ENCODE measurements at places on chromosomes 4 and X. TPM values are rescaled to one million over a fixed set of nuclear protein-coding genes. Genes with fewer than 3 reads are reported as not detected.

GRCh38 chr4:150010525-150011126, 67.6 kb upstream of the DCLK2 start:
- no peak for DNase-seq

- no peak for DNase-seq
Observed at GRCh38 chrX:111039606-111040005, 56.4 kb upstream of the PAK3 start.

GRCh38 chrX:55715847-55716246, 1.7 kb upstream of the RRAGB start:
- no peak for DNase-seq

DNA sequence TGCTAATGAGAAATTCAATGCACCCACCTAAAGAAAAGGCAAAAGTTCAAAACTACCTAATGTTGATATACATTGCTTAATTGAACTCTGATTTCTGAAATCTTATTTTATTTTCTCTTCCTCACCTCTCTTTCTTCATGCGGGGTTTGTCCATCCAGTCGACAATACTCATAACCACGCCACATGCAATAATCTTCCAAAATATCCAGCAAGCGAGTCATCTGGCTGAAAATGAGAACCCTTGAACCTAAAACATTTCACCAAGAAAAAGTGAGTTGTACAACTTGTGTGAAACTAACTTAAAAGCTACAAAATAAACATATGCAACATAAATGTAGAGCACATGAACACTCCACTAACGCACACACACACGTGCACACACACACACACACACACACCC, 26.7 kb downstream of the SMARCA1 start:
- no peak for DNase-seq

DNA sequence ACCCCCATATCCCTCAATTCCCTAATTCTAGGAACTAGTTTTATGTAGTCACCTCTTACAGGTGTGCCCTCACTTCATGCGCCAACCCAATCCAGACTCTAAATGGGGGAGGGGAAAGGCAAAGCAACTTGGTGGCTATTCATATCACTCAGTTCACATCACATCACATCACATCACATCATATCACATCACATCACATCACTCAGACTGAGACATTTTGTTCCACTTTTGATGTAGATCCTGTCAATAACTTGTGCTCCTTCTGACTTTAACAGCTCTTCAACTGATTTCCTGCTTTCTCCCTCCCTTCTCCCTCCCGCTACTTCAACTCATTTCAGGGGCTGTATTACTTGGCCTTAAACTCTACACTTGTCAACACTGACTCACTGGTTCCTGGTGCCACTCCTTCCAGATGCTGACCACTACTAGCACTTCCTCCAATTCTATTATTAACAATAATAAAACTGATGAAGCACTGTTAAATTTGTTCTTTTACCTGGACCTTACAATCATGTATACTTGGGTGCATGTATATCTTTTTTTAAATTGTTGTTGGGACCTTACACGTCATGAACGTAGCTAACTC, 29.1 kb upstream of the PLS3 start:
- no peak for DNase-seq

DNA sequence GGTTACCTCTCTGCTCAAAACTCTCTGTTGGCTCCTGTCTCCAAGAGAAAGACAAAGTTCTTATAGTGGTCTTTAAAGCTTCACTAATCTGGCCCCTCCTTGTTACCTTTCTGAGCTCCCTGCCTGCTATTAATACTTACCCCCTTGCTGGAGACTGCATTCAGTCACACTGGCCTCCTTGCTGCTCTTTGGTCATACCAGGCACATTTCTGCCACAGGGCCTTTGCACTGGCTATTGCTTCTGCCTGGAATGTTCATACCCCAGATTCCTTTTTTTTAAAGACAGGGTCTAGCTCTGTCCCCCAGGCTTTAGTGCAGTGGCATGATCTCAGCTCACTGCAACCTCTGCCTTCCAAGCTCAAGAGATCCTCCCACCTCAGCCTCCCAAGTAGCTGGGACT, 15.9 kb upstream of the RAB9A start:
- DNase-seq = no peak

- no peak for DNase-seq
Observed at GRCh38 chr4:55356991-55357461, 11.0 kb downstream of the SRD5A3 start.

- DNase-seq = no peak
Observed at GRCh38 chr4:52014903-52015302, 5.3 kb downstream of the LRRC66 start.

GRCh38 chrX:110852180-110852579, 56.6 kb upstream of the CHRDL1 start:
- DNase-seq = no peak

GRCh38 chr4:110527156-110527555, 51.2 kb downstream of the ENPEP start:
- no peak for DNase-seq

DNA sequence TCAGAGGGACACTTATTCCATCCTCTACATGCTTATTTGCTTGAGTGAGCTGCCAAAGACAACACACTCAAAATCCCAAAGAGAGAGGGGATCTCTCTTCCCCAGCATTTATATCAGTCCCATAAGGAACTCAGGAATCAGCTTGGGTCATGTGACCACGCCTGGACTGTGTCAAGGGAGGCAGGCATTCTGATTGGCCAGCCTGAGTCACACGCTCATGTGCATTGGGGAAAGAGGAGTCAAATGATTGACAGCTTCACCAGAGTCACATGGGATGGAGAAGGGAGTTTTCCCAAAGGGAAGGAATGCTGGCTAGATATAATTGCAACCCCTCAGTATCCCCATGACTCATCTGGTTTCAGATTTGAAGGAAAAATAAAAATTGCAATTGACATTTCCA, 49.0 kb downstream of the RWDD4 start:
- DNase-seq = no peak

DNA sequence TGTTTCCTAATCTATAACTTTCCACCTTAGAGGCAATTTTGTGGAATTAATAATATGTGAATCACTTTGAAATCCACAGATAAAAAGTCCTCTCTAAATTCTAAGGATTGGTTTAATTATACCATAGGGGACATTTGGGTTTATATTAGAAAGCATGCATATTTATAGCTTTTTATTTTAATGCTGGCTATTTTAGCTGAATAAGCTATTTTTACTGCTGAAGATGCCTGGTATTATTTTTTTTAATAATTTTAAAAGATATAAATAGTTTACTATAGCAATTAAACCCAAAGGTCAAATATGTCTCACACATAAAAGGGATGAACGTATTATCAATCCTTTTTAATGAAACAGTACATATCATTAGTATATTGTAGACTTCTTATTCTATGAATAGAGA, 415.4 kb downstream of the MAGEB5 start:
- no peak for DNase-seq

- no peak for DNase-seq
Observed at GRCh38 chrX:107878106-107878505, 52.4 kb downstream of the MID2 start.

DNA sequence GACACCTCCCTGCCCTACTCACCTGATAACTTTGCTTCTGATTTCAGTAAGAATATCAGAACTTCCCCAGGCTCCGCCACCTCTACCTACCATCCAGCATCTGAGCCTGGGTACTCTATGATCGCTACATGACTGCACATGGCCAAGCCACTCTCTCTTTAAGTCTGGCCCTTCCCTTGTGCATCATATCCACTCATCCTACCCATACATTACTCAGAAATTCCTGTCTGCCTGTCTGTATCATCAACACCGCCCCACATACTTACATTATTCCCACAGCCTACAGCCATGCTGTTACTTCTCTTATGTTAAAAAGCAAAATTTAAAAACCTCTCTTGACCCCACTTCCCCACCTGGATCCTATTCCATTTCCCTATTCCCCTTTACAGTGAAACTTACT, 84.7 kb downstream of the SCD5 start:
- DNase-seq = no peak

GRCh38 chr4:28233724-28234123, 1373.1 kb downstream of the STIM2 start:
- DNase-seq = no peak

GRCh38 chr4:156378033-156378665, 424.5 kb upstream of the CTSO start:
- DNase-seq = no peak

GRCh38 chr4:6466756-6467381, 5.5 kb downstream of the PPP2R2C start:
- no peak for DNase-seq

DNA sequence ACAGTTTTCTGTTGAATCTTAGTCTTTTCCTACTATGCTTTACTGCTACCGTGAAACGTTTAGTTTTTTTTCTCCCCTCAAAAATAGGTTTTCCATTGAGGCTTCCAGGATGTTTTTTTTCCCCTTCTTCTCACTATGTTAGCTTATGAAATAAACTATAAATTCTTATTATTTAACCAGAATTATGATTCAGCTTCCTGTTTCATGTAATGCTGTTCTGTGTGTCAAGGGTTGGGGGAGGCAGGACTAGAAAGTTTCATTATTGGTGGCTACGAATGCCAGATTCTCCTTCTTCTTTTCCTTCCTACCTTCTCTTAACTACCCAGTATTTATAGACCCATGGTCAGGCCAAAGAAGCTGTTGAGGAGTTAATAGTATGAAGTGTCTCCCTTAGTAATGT, 11.8 kb downstream of the CLCN5 start:
- DNase-seq = no peak

DNA sequence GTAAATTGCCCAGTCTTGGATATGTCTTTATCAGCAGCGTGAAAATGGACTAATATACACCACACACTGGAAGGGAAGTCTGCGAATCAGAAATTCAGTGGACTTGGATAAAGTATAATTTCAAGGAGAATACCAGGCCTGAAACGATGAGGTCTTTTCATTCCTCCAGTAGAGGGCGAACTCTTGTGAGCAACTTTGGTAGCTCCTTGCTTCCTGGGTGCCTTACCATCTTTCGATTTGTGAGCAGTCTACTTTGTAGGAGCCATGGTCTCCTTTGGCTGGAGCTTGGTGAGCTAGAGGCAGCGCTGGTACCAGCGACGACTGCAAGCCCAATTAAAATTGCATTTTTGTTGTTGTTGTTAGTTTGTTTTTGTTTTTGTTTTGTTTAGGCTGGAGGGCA, 791.9 kb downstream of the FAT4 start:
- DNase-seq = no peak

DNA sequence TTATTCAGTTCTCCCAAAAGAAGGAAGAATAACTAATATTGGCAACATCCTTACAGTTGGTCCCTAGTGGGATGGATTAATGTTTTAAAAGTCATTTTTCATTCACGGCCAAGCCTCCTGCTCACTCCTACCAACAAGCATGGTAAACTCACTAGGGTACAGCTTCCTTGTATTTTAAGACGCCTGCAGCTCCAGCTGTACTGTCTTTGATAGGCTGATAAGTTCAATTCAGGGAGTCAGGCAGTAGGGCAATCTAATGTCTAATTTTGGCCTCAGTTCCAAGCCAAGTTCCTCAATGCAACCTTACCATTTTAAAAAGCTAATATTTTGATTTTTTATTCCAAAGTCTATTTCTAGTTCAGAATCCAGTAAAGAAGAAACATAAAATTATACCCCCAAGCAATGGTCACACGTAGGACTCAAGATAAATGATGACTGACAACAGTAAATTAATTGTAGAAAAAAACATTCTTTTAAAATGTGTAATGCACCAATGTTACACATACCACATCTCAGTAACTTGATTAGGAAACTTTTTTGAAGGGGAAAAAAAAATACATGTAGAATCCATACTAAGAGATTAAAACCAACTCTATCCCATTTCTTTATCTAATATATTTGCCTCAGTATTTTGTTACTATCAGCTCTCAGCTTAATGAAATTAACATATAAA, 9.3 kb downstream of the LCORL start:
- no peak for DNase-seq

GRCh38 chr4:111937368-111937767, 207.9 kb upstream of the FAM241A start:
- DNase-seq = no peak

DNA sequence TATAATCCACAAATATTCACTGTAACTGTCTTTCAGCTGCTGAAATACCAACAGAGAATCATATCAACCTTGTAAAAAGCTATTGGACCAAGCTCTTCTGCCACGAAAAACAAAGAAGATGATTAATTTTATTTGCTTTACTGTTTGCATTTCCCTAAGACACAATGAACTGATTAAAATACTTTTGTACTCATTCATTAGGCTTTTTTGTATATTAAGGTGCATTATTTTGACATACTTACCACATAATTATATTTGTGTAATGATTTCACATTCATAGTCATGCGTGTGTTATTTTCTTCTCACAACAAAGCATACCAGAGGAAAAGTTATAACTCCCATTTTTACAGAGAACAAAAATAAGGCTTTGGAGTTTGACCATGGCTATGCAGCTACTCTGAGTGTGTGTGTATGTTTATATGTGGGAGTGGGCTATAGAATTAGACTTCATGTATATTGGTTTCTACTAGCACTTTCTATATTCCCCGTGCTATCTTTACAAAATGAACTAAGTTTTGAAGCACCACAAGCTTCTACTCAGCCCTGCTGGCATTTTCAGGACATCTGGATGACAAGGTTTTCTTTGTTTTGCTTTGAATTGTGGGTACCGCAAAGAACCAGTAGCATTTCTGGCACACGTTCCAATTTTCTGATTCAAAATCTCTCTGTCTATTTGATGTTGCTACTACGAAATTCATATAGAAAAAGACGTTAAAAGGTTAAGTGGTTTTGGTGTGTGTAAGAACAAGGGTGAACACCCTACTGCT, 11.0 kb upstream of the FGF5 start:
- DNase-seq = no peak

DNA sequence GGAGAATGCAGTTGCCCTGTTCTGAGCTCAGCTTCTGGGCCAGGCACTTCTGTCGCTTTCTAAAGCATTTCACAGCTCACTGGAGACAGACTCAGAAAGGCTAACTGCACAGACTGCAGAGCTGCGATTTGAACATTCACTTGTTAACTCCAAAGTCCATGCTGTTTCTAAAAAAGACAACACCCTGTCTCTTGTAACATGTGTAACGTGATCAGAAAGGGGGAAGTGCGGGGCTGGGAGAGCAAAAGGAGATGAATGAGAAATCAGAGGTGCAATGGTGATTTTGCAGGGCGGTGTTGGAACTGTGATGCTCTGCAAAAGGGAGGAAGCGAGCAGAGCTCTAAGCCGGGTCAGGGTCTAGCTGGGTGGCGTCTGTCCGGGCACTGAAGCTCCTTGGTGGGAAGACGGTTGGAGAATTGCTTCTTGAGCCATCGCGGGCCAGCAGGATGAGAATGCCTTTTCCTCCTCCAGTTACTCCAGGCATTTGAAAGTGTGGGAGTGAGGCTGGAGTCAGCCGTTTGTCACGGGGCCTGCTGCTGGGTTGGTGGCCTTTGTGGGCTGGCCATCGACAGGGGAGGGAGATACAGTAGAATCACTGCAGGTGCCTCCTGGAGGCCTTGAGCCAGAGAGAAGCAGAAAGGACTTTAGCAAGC, 20.3 kb downstream of the TBC1D14 start:
- no peak for DNase-seq

GRCh38 chr4:113146876-113147358, 97.5 kb downstream of the ANK2 start:
- no peak for DNase-seq

Gene SSX2
- total RNA-seq = not detected

Gene QRFPR
- total RNA-seq = not detected

Gene HMX1
- not detected for total RNA-seq

Gene ASB12
- not detected for total RNA-seq

Gene ASB5
- not detected for total RNA-seq

Gene GPR82
- not detected for total RNA-seq

Gene ARSJ
- 13.8 TPM for total RNA-seq

Gene DGAT2L6
- total RNA-seq = not detected

Gene XAGE1B
- total RNA-seq = not detected

Gene HS6ST2
- total RNA-seq = 6.6 TPM

Gene C4orf46
- total RNA-seq = 14.1 TPM

Gene CD38
- not detected for total RNA-seq

Gene POF1B
- not detected for total RNA-seq

Gene BEX2
- total RNA-seq = 74.2 TPM

Gene MTCP1
- total RNA-seq = 0.27 TPM

All from kidney epithelial cell (primary cell).